ENCODE measurements at places on chromosomes 3 and 15.
A peak's percentile ranks its signal among the peaks of the same experiment; 100 is the strongest.

DNA sequence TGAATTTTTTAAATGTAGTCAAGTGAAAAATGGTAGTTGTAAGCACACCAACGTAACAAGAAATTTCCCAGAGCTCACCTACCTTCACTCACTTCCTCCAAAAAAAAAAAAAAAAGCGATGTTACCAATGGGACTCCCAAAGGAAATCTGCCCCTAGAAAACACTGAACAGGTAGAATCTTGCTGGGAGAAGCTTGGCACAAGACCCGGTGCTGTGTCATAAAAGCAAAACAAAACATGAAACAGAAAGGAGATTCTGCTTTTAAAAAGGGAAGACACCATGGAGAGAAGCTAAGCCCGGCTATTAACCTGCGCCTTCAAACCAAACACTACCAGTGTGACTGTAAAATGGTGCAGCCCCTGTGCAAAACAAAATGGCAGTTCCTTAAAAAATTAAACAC lies 40.5 kb downstream of the PGPEP1L start:
- no peak for DNase-seq

DNA sequence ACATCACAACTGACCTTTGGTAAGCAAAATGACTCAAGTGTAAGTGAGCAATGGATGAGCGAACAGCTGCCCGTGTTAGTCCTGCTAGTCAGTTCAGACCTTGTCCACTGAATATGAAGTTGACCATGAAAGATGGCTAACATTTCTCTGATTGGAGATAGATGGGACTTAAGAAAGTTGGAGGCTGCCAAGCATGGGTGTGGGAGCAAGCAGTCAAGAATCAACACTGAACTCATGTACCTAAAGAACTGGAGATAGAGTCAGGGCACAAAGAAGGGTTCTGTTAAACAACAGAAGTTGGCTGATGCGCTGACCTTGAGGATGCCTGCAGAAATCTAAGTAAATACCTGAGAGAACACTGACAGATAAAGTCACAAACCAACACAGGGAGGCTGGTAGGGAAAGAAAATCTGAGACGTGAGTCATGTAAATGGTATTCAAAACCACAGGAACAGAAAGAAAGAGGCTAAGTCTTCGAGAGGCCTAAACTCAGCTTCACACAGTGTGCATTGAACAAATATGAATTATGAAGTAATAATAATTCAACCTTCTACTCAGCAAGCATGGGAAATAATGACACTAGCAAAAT lies 30.7 kb upstream of the ANPEP start:
- DNase-seq, result no peak

GRCh38 chr3:43055393-43055792 lies 50.5 kb downstream of the POMGNT2 start:
- no peak for DNase-seq

DNA sequence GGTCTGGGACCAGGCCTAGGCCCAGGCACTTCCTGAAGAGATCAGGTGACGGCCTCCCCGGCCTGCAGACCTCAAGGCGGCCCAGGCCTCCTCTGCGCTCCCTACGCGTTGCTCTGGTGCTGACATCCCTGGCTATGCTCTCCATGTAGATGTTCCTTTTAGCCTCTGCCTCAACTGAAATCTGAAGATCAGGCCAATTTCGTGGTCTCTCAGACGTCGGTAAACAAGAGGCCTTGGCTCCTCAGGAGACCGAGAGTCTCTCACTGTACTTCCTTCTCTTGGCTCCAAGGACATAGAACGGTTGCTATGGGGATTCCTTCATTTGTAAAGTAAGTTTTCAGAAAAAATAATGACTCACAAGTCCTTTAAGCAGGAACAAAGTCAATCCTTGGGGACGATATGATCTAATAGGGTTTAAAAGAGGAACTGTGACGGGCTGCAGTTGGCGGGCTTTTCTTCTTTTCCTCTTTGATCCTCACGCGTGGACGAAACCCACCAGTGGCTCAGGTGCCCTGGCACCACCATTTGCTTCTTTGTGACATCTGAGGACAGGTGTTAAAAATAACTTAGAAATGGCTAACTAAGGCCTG lies 55.6 kb upstream of the CGNL1 start:
- DNase-seq, result no peak

GRCh38 chr3:120093119-120093910 lies 932 bp downstream of the GSK3B start:
- peak; percentile 20 for DNase-seq

All from central memory CD4-positive, alpha-beta T cell (primary cell).